ENCODE measurements at places on chromosomes 2 and 18. TPM values are rescaled to one million over a fixed set of nuclear protein-coding genes. Genes with fewer than 3 reads are reported as not detected.

DNA sequence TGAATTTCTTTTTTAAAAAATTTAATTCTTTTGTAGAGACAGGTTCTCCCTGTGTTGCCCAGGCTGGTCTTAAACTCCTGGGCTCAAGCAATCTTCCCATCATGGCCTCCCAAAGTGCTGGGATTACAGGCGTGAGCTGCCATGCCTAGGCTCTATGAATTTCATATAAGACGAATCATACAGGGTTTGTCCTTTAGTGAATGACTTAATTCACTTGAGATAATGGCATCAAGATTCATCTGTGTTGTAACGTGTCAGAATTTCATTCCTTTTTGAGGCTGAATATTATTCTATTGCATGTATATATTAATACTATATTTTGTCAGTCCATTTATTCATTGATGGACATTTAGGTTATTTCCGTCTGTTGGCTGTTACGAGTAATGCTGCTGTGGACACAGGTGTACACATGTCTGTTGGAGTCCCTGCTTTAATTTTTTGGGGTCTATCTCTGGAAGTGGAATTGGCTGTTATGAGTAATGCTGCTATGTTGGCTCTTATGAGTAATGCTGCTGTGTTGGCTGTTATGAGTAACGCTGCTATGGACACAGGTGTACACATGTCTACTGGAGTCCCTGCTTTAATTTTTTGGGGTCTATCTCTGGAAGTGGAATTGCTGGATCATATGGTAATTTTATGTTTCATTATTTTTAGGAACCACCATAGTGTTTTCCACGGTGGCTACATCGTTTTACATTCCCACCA, 210.6 kb downstream of the CAMKMT start:
- H3K36me3 ChIP-seq = no peaks in the 10 kb centered on the region
- H3K4me3 ChIP-seq = no peak overlapping the region
- H3K4me1 ChIP-seq = peaks cover 14% of the 10 kb centered on the region
- no peaks in the 10 kb centered on the region for H3K27me3 ChIP-seq

HADHB gene
- 59.8 TPM for total RNA-seq

DNA sequence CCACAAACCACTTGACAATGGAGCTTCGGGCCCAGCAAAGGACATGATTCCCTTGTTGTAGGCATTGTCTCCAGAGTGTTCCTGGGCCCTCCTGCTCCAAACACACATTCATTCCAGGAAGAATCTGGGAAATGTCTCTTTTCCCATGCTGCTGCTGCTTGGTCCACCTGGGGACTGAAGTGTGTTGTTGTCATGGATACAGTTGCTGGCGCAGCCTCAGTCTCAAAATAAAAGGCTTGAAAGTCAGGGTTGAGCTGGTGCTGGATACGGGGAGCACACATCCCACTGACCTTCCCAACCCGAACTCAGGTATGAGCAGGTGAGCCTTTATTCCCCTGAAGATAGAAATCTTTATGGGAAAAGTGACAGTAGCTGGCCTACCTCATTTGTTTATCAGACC, 30.6 kb upstream of the SPP2 start:
- H3K4me1 ChIP-seq = no peaks in the 10 kb centered on the region
- no peak for DNase-seq
- H3K27ac ChIP-seq = no peak overlapping the region
- peaks cover 16% of the 10 kb centered on the region for H3K36me3 ChIP-seq
- H3K4me3 ChIP-seq = no peak overlapping the region

DNA sequence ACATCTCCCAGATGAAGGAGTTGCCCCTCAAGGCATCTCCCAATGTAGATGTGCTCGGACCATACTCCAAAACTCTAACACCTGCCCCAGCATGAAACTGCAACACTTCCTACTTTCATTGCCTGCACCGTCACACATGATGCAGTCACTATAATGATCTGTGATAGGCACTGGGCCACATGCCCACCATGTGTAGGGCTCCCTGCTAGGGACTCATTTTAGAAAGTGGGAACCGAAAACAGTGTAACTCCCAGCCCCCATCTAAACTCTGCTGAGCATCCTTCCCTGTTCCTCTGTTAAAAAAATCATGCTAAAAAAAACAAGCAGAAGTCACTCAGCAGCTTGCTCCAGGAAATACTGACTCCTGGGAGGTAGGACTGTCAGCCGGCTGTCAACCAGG, 496.1 kb upstream of the RAB6C start:
- H3K27ac ChIP-seq = no peak overlapping the region
- no peaks in the 10 kb centered on the region for H3K27me3 ChIP-seq
- no peaks in the 10 kb centered on the region for H3K36me3 ChIP-seq
- H3K4me3 ChIP-seq = no peak overlapping the region
- no peak for DNase-seq
- H3K4me1 ChIP-seq = peaks cover 17% of the 10 kb centered on the region

IL36G gene
- total RNA-seq = 0.32 TPM

DNA sequence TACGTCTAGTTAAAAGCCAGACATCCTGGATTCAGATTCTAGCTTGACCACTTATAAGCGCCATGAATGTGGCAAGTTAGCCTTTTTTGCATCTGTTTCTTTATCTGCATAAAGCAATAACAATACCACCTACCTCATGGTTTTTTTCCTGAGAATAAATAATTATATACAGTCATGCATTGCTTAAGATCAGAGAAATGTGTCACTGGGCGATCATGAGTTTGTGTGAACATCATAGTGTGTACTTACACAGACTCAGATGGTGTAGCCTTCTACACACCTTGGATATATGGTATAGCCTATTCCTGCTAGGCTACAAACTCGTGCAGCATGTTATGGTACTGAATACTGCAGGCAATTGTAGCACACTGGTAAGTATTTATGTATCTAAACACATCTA, 84.7 kb upstream of the PELI1 start:
- peak overlapping the region; percentile 99 for H3K27ac ChIP-seq
- peak overlapping the region; percentile 82 for H3K4me3 ChIP-seq
- DNase-seq = no peak
- H3K36me3 ChIP-seq = peaks cover 3% of the 10 kb centered on the region

GRCh38 chr2:232937278-232937906, 67.3 kb downstream of the SNORC start:
- no peak overlapping the region for H3K27ac ChIP-seq
- no peak overlapping the region for H3K4me3 ChIP-seq
- H3K36me3 ChIP-seq = peaks cover 7% of the 10 kb centered on the region
- no peak for DNase-seq
- peaks cover 3% of the 10 kb centered on the region for H3K27me3 ChIP-seq

ZSWIM2 gene
- not detected for total RNA-seq

- no peak overlapping the region for H3K27ac ChIP-seq
- H3K4me1 ChIP-seq = peaks cover 3% of the 10 kb centered on the region
- no peak for DNase-seq
- no peaks in the 10 kb centered on the region for H3K36me3 ChIP-seq
- no peaks in the 10 kb centered on the region for H3K27me3 ChIP-seq
Measured at GRCh38 chr2:179525340-179525739, 260.7 kb upstream of the SESTD1 start.

DNA sequence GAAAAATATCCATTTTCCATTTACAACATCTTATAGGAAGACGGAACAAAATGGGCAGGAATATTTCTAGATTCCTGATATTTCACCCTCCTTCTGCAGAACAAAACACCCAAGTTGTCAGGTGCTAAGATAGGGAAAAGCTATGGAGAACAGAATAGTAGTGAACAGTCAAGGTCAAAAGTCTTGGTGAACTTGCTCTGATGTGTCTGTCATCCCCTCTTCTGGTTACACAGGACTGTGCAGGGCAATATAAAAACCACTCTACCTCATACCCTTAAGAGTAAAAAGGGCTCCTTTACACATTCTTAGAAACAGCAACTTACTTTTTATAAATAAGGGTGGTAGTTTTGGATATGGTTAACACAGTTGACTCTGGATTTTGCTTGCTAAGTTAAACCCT, 4.4 kb downstream of the MYL1 start:
- H3K4me1 ChIP-seq = peaks cover 11% of the 10 kb centered on the region
- no peaks in the 10 kb centered on the region for H3K27me3 ChIP-seq
- H3K27ac ChIP-seq = no peak overlapping the region
- DNase-seq = no peak
- H3K4me3 ChIP-seq = no peak overlapping the region

ASB18 gene
- not detected for total RNA-seq

GRCh38 chr2:224753743-224754540, 37.8 kb upstream of the CCDC195 start:
- H3K4me1 ChIP-seq = no peaks in the 10 kb centered on the region
- H3K36me3 ChIP-seq = peaks cover 24% of the 10 kb centered on the region
- no peak for DNase-seq
- no peak overlapping the region for H3K4me3 ChIP-seq

DNA sequence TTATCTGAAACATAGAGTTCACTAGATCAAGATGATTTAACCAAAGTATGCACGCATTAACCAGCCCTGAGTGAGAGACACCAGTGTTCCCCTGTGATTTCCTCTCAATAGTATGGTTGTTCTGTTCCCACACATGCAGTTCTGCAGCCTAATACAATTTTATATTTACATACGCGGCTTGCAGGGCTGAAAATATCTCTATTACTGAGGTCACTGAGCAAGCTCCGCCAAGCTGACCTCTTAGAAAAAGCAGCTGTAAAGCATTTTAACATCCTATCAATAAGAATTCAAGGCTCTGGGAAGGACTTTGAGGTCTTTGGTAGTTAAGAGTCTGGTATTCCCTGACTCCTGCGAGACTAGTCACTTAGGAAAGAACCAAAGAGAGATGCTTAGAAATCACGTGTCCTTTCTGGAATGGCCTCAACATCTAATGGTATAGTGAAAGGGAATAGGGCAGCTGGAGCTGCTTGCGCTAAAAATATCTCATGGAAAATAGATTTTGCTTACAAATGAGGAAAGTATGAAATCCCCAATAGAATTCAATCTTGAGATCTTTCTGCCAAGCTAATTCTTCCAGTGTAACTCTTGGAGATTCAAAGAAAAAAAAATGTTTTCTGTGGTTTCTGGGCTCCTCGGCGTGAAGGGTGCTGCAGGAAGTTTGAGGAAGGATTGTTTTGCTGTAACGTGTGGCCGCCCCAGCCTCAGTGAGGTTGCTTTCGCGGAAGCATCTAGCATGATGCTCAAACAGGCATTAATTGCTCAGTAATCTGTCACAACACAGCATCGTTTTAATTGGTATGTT, 59.2 kb downstream of the DOCK10 start:
- H3K4me1 ChIP-seq = peaks cover 10% of the 10 kb centered on the region
- no peaks in the 10 kb centered on the region for H3K27me3 ChIP-seq
- H3K4me3 ChIP-seq = no peak overlapping the region
- H3K27ac ChIP-seq = no peak overlapping the region

DNA sequence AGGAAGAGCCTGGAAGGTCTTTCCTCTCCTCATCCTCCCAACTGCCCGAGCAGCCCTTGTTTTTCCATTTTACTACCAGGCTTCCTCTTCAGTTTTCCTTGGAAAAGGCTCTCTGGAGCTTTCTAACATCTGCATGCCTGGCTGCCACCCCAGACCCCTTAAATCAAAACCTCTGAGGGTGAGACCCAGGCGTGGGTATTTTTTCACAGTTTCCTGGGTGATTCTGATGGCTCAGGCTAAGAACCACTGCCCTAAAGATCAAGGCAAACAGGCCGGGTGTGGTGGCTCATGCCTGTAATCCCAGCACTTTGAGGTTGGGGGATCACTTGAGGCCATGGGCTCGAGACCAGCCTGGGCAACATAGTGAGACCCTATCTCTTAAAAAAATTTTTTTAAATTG, 35.4 kb downstream of the EMILIN2 start:
- no peaks in the 10 kb centered on the region for H3K27me3 ChIP-seq
- no peak overlapping the region for H3K4me3 ChIP-seq
- DNase-seq = no peak
- H3K36me3 ChIP-seq = peaks cover 8% of the 10 kb centered on the region

GRCh38 chr18:63312019-63312409, 7.6 kb downstream of the BCL2 start:
- H3K27me3 ChIP-seq = peaks cover 9% of the 10 kb centered on the region
- no peak for DNase-seq
- no peak overlapping the region for H3K4me3 ChIP-seq
- H3K4me1 ChIP-seq = no peaks in the 10 kb centered on the region

DNA sequence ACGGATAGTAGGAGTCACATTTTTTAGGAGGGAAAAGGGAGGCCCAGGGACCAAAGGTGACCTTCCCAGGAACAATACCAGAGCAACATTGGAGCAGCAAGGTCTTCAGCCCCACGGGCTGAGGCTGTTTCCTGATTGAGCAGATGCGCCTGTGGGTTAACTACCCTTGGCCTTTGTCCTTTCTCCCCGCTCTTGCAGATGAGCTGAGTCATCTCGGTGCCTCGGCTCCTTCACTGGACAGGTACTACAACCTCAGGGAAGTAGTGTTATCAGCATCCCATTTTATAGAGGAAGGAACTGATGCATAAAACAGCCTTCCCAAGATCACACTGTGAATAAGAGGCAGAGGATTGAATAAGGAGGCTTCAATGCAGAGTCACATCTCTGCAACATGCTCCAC, 43.5 kb downstream of the DHRS9 start:
- no peak for DNase-seq
- no peak overlapping the region for H3K27ac ChIP-seq
- H3K36me3 ChIP-seq = no peaks in the 10 kb centered on the region
- no peak overlapping the region for H3K4me3 ChIP-seq
- H3K27me3 ChIP-seq = 0 out of 2 replicates have a peak, but pooled peaks cover 2% of the 10 kb centered on the region
- H3K4me1 ChIP-seq = peaks cover 21% of the 10 kb centered on the region

- H3K27me3 ChIP-seq = no peaks in the 10 kb centered on the region
- peaks cover 15% of the 10 kb centered on the region for H3K36me3 ChIP-seq
- H3K4me3 ChIP-seq = no peak overlapping the region
- H3K27ac ChIP-seq = no peak overlapping the region
Measured at GRCh38 chr2:160288324-160288723, 88.3 kb upstream of the ITGB6 start.

DNA sequence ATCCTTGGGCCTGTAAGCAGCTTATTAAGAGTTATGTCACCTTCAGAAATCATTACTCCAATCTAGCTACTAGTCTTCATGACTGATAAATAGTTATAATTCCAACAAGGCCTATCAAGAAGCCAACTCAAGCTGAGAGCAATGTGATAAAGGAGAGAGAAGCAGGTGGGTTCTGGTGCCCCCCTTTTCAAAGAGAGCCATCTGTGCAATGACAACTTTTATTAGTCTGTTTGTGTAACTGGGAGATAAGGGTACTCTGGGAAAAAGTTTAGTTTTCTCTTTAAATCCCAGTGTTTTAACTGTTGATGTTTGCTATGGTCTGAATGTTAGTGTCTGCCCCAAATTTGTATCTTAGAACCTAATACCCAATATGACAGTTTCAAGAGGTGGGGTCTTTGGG, 60.6 kb downstream of the CCDC93 start:
- H3K36me3 ChIP-seq = peaks cover 48% of the 10 kb centered on the region
- no peaks in the 10 kb centered on the region for H3K27me3 ChIP-seq
- H3K27ac ChIP-seq = no peak overlapping the region
- no peak for DNase-seq

DNA sequence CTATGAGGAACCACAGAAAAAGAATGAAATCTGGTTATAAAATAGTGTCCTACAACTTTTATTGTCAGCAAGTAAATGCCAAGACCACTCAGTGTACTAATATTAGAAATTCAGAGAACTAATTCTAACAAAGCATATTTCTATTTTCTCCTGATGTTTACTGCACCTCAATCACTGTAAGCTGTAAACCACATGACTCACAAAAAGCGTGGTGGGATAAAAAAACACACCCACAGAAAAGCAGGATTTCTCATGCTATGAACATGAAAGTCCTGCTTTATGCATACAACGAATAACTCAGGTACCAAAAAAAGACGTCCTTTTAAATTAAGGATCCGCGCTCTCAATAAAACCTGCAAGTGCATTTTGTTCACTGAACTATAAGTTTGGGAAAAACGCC, 797 bp downstream of the TXNL4A start:
- peak overlapping the region; percentile 63 for H3K27ac ChIP-seq
- H3K36me3 ChIP-seq = peaks cover 20% of the 10 kb centered on the region
- peaks cover 24% of the 10 kb centered on the region for H3K4me1 ChIP-seq
- no peaks in the 10 kb centered on the region for H3K27me3 ChIP-seq
- no peak for DNase-seq

GRCh38 chr18:55981712-55982475, 393.9 kb upstream of the TCF4 start:
- no peaks in the 10 kb centered on the region for H3K27me3 ChIP-seq
- H3K4me1 ChIP-seq = peaks cover 7% of the 10 kb centered on the region
- H3K4me3 ChIP-seq = no peak overlapping the region
- no peak for DNase-seq
- no peak overlapping the region for H3K27ac ChIP-seq
- H3K36me3 ChIP-seq = peaks cover 17% of the 10 kb centered on the region
